ENCODE measurements at places on chromosomes 2 and 18.

DNA sequence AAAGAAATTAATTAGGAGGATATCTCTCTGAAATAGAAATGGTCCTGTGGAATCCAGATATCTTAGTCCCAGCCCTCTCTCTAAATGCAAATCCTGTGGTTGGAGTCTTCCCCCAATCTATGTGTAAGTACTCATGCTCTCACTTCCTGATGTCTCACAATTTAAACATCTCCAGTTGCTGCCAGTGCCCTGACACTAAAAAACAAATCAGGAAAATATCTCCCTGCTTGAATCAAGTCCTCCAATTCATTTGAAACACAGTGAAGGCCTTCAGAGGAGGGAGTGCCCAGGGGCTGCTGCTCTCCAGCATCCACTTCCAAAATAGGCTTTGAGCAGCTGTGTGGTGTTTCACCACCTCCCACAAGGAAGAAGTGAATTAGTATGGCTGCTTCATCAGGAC lies 413.8 kb downstream of the RAD51AP2 start:
- DNase-seq, result peak; percentile 16

DNA sequence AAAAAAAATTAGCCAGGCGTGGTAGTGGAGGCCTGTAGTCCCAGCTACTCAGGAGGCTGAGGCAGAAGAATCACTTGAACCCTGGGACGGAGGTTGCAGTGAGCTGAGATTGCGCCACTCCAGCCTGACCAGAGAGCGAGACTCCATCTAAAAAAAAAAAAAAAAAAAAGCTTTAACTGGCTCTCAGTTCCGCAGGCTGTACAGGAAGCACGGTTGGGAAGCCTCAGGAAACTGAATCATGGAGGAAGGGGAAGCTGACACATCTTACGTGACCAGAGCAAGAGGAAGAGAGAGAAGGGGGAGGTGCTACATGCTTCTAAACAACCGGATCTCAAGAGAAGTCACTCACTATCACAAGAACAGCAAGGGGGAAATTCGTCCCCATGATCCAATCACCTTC lies 505.6 kb upstream of the SLC8A1 start:
- no peak for DNase-seq

GRCh38 chr2:55239656-55240222 lies 7.3 kb downstream of the RPS27A start:
- no peak for DNase-seq

GRCh38 chr2:125747165-125747425 lies 908.9 kb upstream of the GYPC start:
- no peak for DNase-seq

GRCh38 chr2:42053791-42054701 lies 6.2 kb downstream of the PKDCC start:
- no peak for DNase-seq

- DNase-seq, result peak; percentile 84
Measured at GRCh38 chr2:229852565-229852964, 69.2 kb downstream of the TRIP12 start.

GRCh38 chr18:75360215-75360614 lies 67.3 kb downstream of the SMIM21 start:
- peak; percentile 37 for DNase-seq

GRCh38 chr2:68121873-68122679 lies 35.6 kb upstream of the PNO1 start:
- DNase-seq, result peak; percentile 93

DNA sequence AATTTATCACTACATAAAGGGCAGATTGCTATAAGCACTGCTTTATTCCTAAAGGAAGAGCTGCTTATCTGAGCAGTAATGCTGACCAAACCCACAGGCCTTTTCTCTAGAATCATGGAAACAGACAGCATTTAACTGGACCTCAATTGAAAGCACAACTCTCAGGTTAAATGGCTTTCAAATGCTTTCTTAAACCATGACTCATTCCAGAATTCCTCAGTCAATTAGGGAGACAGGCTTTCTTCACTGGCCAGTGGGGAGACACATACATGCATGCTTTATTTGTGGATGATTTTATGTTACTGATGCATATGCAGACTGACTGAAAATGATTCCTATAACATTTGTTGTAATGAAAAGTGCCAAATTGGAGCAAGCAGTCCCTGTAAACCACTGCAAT lies 114.6 kb downstream of the ACVR1 start:
- DNase-seq, result no peak
